ENCODE measurements at places on chromosomes 1 and 21.

DNA sequence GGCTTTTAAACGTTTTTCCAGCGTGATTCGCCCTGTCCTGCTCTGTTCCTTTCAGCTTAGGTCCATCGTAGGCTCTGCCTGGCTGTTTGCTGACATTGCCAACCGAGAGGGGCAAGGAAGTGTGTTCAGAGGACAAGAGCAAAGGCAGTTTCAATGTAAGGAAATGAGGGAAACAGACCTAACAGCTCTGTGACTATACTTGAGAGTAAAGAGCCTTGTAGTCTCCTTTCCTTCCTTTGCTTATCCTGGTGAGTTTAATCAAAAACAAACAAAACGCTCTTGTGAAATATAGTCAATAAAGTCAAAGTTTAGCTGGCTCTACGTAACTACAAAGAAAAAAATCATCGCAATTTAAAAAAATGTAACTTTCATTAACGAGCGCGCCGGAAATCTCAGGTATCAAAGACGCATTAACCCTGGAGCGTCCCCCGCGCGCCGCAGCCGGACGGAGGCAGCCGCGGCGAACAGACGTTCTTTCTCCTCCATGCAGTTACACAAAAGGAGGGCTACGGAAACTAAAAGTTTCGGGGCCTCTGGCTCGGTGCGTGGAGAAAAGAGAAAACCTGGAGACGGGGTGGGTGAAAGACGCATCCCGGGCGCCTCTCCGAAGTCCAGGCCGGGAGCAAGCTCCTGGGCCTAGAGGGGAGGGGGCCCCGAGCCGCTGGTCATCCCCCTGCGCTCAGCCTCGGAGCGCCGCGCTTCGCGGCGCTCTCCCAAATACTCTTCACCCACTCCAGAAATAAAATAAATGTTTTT is 617 bp upstream of the ADGRL2 start:
- no peak for DNase-seq

DNA sequence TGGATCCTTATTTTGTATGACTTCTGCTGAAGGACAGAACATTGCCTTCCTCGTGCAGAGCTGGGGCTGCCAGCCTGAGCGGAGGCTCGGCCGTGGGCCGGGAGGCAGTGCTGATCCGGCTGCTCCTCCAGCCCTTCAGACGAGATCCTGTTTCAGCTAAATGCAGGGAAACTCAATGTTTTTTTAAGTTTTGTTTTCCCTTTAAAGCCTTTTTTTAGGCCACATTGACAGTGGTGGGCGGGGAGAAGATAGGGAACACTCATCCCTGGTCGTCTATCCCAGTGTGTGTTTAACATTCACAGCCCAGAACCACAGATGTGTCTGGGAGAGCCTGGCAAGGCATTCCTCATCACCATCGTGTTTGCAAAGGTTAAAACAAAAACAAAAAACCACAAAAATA is 27.5 kb upstream of the KDM4A start:
- no peak for DNase-seq

GRCh38 chr1:222250376-222250775 is 297.5 kb downstream of the HHIPL2 start:
- DNase-seq: no peak

GRCh38 chr21:30981403-30981802 is 56.9 kb downstream of the KRTAP19-8 start:
- DNase-seq: no peak

- DNase-seq: peak; percentile 35
Observed at GRCh38 chr1:222656391-222657155, 38.7 kb downstream of the MIA3 start.

DNA sequence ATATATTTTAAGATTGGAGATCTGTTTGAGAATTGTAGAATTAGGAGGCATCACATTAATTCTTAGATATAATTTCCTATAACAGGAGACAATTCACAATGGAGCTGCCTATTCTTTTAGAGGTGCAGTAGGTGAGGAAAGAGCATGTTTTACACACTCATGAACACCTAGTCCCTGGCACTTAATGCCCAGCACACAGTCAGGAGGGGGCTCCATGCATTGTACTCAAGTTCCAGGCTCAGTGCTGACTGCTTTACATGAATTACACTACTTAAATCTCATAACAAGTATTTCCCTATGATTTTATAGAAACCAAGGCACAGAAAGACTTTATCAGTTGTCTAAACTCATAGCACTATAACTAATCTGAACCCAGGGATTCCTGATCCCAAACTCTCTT is 360 bp upstream of the GBP3 start:
- DNase-seq: no peak

DNA sequence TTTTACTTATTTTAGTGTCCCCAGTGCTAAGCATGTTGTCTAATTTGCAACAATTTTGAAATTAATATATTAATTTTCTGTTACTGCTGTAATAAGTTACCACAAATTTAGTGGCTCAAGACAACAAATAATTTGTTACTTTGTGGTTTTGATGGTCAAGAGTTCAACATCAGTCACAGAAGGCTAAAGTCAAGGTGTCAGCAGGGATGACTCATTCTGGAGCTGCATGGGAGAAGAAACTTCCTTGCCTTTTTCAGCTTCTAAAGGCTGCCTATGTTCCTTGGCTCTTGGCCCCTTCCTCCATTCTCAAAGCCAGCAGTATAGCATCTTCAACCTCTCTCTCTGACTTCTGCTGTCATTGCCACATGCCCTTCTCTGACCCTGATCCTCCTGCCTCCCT is 271.8 kb downstream of the HLX start:
- DNase-seq: no peak

DNA sequence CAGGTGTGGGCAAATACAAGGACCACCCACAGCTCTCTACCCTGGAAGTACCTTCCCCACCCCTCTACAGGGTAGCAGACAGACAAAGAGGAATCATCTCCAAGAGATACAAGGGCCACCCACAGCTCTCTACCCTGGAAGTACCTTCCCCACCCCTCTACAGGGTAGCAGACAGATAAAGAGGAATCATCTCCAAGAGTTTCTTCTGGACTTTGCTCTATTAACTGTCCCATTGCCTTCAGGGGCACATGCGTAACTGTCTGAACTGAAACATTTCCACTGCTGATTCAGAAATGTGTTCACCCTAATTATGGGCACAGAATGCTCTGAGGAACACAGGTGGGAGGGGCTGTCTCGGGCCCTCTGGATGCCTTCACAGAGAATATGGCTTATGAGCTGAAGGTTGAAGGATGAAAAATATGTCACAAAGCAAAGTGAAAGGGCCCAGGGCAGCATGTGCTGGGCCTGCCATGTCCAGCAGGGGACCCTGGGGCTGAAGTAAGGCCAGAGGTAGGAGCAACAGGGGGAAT is 43.9 kb downstream of the ZNF281 start:
- DNase-seq: no peak

DNA sequence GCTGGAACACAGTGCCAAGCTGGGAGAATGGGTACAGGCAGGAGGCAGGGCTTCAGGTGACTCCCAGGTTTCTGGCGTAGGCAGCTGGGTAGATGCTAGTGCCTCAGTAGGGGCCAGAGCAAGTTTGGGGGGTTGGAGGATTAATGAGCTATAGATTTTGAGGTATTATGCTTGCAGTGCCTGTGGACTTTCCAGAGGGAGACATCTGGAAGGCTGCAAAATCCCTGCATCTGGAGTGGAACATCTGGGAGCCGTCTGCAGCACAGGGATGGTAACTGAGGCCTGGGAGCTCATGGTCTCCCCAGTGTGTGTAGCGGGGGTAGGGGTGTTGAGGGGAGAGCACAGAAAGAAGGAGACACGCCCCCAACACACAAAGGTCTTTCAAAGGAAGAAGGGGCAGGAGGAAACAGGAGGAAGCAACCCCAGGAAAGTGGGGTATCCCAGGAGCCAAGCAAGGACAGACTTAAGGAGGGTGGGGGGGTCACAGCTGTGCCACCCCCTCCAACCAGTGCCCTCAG is 2.2 kb upstream of the PDZK1IP1 start:
- DNase-seq: no peak

DNA sequence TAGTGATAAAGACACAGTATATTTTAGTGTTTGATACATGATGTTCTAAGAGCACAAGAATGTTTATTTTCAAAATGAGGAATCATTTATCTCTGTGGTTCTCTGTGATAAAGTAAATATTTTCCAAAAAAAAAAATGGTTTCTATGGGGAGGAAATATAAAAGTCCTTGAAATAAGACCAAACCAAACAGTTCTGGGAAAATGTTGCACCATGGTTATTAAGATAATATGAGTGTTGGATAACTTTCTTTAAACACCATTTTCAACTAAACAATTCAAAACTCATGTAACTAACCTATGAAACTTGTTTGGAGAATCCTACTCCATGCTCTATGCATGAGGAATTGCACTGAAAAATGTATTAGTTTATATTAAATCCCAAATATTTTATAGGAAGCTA is 184.6 kb downstream of the KCNT2 start:
- no peak for DNase-seq

DNA sequence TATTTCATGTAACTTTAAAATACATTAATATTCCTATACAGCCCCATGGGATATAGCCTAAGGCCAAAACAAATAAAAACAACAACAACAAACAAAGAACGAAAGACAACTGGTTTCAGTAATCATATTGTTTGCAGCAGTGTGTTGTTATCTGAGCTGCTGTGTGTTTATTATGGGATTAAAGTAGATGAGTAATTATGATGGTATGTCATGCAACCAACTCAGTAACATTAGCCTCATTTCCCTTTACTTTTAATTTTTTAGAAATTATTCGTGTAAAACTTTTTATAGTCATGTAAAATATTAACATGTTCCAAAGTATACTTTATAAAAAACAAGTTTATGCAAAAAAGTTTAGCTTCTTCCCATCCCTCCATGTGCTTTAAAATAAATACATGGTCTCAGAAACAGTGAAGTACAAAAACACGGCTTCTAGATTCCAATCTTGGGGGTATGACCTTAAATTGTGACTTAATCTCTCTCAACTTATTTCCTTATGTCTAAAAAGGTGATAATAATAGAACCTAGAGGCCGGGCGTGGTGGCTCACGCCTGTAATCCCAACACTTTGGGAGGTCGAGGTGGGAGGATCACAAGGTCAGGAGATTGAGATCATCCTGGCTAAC is 176.1 kb downstream of the SLC45A1 start:
- DNase-seq: no peak

DNA sequence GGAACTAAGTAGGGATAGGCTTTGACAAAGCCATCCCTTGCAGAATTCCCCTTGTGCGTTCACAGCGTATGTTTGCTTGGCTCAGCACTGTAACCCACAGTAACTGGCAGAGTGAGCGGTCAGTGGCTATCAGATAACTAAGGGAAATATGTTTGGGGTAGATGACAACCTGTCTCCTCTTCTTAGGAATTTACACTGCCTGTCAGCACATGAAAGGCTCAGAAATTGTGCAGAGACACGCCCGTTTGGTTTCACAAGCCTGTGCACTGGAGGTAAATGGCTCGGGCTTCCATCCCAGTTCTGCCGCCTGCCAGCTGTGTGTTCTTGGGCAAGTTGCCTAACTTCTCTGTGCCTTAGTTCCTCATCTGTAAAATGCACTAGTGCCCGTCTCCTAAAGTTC is 101.2 kb downstream of the PRDM2 start:
- DNase-seq: no peak
